Kidney epithelial cell (primary cell): ENCODE measurements at places on chromosomes 4 and X.

DNA sequence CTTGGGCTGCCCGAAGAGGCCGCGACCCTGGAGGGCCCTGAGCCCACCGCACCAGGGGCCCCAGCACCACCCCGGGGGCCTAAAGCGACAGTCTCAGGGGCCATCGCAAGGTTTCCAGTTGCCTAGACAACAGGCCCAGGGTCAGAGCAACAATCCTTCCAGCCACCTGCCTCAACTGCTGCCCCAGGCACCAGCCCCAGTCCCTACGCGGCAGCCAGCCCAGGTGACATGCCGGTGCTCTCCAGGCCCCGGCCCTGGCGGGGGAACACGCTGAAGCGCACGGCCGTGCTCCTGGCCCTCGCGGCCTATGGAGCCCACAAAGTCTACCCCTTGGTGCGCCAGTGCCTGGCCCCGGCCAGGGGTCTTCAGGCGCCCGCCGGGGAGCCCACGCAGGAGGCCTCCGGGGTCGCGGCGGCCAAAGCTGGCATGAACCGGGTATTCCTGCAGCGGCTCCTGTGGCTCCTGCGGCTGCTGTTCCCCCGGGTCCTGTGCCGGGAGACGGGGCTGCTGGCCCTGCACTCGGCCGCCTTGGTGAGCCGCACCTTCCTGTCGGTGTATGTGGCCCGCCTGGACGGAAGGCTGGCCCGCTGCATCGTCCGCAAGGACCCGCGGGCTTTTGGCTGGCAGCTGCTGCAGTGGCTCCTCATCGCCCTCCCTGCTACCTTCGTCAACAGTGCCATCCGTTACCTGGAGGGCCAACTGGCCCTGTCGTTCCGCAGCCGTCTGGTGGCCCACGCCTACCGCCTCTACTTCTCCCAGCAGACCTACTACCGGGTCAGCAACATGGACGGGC, 579 bp downstream of the ABCD1 start:
- DNase-seq = no peak

DNA sequence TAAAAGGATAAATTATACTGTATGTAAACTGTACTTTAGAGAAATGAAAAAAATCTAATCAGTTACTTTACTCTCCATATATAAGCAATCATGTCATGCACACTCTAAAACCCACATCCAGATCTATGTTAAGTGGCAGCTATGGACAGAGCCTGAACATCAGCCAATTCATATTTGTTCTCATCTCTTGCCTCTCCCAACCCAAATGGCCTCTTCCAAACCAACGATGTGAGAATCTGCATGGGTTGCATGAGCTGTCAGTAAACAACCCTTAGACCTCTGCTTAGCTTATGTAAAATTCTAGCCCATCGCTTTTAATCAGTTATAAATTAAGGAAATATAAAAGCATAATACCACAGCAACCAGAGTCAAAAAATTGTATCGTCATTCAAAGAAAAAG, 288.7 kb upstream of the INTU start:
- DNase-seq = no peak

DNA sequence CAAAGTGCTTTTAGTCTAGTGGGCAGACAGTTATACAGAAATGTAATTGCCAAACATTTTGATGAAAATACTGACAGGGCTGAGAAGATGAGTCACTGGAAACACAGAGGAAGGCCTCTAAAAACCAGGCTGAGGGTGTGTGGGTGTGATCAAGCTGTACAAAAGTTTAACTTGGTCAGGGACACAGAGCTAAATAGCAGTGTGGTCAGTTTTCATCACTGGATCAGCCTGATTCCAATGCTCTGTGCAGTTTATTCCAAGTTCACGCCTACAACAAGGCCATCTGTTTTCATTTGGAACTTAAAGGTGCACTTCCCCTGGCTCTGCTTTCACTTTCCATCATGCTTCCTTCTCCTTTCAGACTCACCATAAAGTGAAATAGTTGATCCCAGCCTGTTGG, 10.6 kb downstream of the CENPVL3 start:
- DNase-seq = no peak

GRCh38 chrX:109508915-109509314, 27.0 kb upstream of the GUCY2F start:
- DNase-seq = no peak

GRCh38 chr4:2141762-2142451, 82.8 kb downstream of the NAT8L start:
- no peak for DNase-seq

DNA sequence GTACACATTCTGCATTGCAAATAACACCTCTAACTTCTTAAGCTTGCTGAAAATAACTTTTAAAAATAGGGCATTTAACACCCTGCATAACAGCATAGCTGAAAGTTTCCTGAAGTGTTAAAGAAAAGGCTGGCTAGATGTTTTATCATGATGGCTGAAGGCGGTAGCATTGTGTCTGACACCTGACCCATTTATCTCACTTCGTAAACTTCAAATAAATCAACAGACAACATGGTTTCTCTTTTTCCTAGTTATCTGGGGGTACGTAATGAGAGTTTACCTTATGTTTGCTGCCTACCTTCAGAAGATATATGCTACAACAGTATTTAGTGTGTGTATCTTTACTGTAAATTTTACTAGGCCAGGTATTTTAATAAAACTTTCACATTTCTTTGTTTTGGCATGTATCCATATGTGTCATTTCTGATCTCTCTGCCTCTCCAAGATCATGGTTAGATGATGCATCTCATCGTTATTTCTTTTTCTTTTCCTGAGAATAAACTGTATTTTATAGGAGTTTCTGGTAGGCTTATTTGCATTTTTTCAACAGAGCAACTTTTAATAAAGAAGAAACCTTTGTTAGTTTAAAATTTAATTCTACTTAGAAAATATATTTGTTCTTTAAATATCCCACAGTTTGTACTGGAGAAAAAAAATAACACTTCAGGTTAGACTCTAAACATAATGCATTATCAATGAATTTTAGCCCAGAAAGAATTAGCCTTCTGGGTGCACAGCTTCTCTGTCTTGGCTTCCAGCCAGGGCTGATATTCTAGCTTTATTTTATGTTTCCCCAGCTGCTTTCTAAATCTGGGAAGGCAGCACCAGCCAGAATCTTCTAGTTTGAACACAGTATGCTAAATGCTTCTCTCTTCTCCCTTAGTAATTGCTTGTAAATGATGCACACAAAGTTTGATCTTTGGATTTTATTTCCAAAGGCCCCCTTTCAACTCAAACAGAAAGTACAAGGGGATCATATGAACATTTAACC, 2.9 kb downstream of the NDST4 start:
- no peak for DNase-seq

GRCh38 chr4:14871676-14872430, 130.4 kb upstream of the CPEB2 start:
- DNase-seq = no peak

GRCh38 chr4:112234952-112235609, 3.5 kb downstream of the AP1AR start:
- peak; percentile 52 for DNase-seq

GRCh38 chr4:142354041-142354440, 492.1 kb downstream of the INPP4B start:
- DNase-seq = no peak

GRCh38 chr4:137649711-137650450, 117.6 kb upstream of the PCDH18 start:
- no peak for DNase-seq

GRCh38 chr4:181431661-181432060, 811.5 kb upstream of the TENM3 start:
- DNase-seq = no peak

DNA sequence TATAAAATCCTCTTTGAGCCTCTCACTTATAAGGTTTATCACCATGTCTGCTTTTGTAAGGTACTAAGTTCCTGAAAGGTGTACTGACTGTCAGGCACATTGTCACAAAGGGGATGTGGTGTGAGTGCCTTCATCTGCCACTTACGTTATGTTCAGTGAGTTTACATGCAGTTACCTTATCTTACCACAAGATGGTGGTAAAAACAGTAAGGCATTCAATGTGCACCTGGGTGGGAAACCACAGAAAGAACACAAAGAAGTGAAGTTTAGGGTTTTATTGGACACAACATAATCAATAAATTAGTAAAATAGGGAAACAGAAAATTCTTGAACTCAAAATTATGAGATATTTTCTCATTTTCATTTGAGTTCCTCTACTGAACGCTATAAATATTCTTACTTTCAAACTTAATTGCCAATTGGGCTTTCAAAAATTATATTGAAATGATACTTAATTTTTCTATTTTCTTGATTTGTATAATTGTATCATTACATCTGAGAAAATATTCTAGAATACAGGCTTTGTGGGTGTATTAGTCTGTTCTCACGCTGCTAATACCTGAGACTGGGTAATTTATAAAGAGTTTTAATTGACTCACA, 650.8 kb downstream of the PCDH7 start:
- no peak for DNase-seq

DNA sequence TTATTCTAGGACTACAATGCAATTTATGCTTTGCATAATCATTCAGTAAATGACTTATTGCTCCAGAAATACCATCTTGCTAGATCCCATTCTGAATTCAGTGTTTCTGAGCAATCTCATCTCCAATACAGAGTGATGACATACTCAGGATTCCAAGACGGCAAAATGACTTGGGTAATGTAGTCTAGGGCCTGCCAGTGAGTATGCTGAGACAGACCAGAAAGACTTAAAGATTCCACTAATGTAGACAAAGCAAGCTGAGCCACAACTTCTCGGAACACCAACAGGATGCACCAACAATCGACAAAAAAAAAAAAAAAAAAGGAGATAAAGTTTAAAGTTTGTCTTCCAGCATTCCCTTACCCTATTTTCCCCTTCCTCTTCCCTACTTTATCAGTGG, 919 bp upstream of the SEC24B start:
- DNase-seq = no peak
